Epithelial cell of umbilical artery (primary cell): ENCODE measurements at places on chromosomes 2 and 18. TPM values are rescaled to one million over a fixed set of nuclear protein-coding genes. Genes with fewer than 3 reads are reported as not detected.

PUS10 gene
- total RNA-seq = 8.8 and 12.2 TPM in 2 replicates

GALNT14 gene
- total RNA-seq = 1.4 and 2.6 TPM in 2 replicates

SULT1C2 gene
- not detected in 2 replicates for total RNA-seq

TYW5 gene
- total RNA-seq = 5.8 and 9.9 TPM in 2 replicates

ABCA12 gene
- under 0.01 TPM in 1 of 2 replicates, not detected in the other for total RNA-seq

HAT1 gene
- 48.4 and 68.1 TPM in 2 replicates for total RNA-seq

EGR4 gene
- total RNA-seq = not detected in 2 replicates

COLEC12 gene
- total RNA-seq = 27.1 and 27.9 TPM in 2 replicates

CCDC74B gene
- 0.65 and 2.7 TPM in 2 replicates for total RNA-seq

POTEJ gene
- not detected in 2 replicates for total RNA-seq

UGT1A3 gene
- not detected in 2 replicates for total RNA-seq

CAPN14 gene
- under 0.01 TPM in 2 replicates for total RNA-seq

SLC4A5 gene
- 0.30 and 0.32 TPM in 2 replicates for total RNA-seq
